ENCODE measurements at places on chromosomes 16 and 17. TPM values are rescaled to one million over a fixed set of nuclear protein-coding genes. Genes with fewer than 3 reads are reported as not detected.

The TANGO6 gene
- total RNA-seq: 17.1 TPM

The ACSM2A gene
- total RNA-seq: not detected

The TBC1D26 gene
- not detected for total RNA-seq

The KRT20 gene
- total RNA-seq: not detected

The NHLRC4 gene
- 4.5 TPM for total RNA-seq

The UBN1 gene
- total RNA-seq: 69.4 TPM

The PLA2G10 gene
- not detected for total RNA-seq

The MYH13 gene
- total RNA-seq: 0.19 TPM

The TBC1D3E gene
- not detected for total RNA-seq
